ENCODE measurements at places on chromosomes 13 and 19.

DNA sequence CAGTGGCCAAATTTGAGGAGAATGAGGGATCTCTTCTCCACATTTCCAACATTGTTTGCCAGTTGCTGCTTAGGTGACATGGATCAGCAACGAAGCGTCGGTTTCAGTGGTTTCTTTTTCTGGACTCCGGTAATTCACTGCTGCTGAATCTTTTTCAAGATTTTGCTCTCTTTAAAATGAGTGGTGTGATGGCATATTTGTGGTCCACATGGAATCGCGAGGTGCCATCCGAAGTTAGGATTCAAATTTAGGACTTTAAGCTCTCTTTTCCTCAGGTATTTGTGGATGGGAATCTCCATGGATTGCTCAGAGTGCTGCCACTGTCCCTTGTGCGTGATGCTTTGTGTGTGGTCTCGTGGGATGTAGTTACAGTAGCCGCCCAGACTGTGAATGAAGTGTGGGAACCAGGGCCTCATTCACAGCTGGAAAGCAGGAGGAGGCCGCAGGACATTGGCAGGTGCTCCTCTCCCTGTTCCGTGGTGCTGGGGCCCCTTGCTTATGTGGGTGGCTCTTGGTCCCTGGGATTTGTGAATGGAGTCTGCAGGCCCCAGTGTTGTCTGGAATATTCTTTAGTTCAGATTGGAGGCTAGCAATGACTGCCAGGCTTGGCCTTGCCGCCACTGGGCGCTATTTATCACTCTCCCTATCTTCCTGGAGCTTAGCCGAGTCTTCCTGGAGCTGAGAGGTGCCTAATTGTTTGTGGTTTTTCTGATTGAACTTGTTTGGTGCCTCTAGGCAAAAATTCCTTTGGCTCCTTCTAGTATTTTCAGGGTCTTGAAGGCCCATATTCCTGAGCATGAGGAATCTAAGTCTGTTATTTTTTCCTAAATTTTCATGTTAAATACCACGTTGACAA, 1.5 kb downstream of the ILF3 start:
- peak overlapping the region; percentile 99 for H3K27ac ChIP-seq
- peak overlapping the region; percentile 99 for H3K4me3 ChIP-seq
- no peaks in the 10 kb centered on the region for H3K27me3 ChIP-seq
- H3K4me1 ChIP-seq, result peaks cover 42% of the 10 kb centered on the region
- peaks cover 42% of the 10 kb centered on the region for H3K36me3 ChIP-seq

- H3K4me3 ChIP-seq, result peak overlapping the region; percentile 95
- DNase-seq, result no peak
- no peaks in the 10 kb centered on the region for H3K36me3 ChIP-seq
Measured at GRCh38 chr13:61414686-61415057, 977 bp downstream of the PCDH20 start.

GRCh38 chr19:7550987-7551761, 15.7 kb downstream of the PNPLA6 start:
- peaks cover 6% of the 10 kb centered on the region for H3K4me1 ChIP-seq
- peak; percentile 83 for DNase-seq
- H3K27ac ChIP-seq, result no peak overlapping the region
- H3K4me3 ChIP-seq, result peak overlapping the region; percentile 77

DNA sequence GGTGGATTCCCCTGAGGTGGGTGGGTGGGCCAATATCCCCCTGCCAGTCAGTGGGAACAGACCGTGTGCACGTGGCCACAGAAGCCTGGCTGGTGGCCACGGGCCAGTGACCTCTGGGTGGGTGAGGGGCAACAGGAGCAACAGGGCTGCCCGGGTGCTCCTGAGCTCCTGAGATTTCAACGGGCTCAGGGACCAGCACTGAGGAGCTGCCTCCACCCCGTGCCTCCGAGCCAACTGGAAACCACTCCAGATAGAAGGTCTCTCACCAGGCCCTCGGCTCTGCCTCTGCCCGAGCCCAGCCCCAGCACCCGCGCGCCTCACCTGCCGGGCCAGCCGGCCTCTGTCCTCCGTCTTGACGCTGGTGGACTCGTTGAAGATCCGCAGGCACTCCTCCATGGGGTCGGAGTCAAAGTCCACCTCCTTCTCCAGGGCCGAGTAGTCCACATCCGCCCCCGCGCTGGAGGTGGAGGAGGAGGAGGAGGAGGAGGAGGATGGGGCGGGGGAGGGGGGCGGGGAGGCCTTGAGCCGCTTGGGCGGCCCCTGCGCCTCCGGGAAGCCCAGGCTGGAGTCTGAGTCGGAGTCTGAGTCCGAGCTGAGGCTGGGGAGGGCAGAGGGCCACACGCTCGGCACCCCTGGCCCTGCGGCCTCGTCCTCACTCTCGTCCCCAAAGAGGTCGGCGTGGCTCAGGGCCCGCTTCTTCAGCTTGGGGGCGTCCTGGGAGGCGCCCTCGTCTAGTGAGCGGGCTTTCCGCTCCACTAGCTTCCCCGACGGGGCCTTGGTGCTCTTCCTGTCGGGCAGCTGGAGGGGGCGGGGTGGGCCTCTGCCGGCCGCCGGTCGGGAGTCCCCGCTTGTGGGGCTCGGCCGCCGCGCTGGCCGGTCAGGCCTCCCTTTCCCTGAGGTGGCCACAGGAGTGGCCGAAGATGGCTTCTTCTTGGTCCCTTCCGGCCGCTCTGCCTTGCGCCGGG, 14.8 kb upstream of the ATP8B3 start:
- peaks cover 20% of the 10 kb centered on the region for H3K4me1 ChIP-seq
- peaks cover 23% of the 10 kb centered on the region for H3K36me3 ChIP-seq
- DNase-seq, result peak; percentile 65
- H3K27me3 ChIP-seq, result no peaks in the 10 kb centered on the region
- no peak overlapping the region for H3K27ac ChIP-seq

GRCh38 chr13:22536851-22537250, 643.9 kb upstream of the SGCG start:
- H3K4me1 ChIP-seq, result no peaks in the 10 kb centered on the region
- H3K36me3 ChIP-seq, result peaks cover 17% of the 10 kb centered on the region
- H3K27me3 ChIP-seq, result no peaks in the 10 kb centered on the region
- H3K4me3 ChIP-seq, result no peak overlapping the region

- no peak overlapping the region for H3K27ac ChIP-seq
- no peak overlapping the region for H3K4me3 ChIP-seq
- H3K36me3 ChIP-seq, result no peaks in the 10 kb centered on the region
- DNase-seq, result no peak
- no peaks in the 10 kb centered on the region for H3K27me3 ChIP-seq
- peaks cover 35% of the 10 kb centered on the region for H3K4me1 ChIP-seq
Measured at GRCh38 chr19:46815833-46816627, 27.6 kb upstream of the SLC1A5 start.

Measured in nephron progenitor cell (in vitro differentiated cells).